ENCODE measurements at places on chromosomes 5 and 9.

DNA sequence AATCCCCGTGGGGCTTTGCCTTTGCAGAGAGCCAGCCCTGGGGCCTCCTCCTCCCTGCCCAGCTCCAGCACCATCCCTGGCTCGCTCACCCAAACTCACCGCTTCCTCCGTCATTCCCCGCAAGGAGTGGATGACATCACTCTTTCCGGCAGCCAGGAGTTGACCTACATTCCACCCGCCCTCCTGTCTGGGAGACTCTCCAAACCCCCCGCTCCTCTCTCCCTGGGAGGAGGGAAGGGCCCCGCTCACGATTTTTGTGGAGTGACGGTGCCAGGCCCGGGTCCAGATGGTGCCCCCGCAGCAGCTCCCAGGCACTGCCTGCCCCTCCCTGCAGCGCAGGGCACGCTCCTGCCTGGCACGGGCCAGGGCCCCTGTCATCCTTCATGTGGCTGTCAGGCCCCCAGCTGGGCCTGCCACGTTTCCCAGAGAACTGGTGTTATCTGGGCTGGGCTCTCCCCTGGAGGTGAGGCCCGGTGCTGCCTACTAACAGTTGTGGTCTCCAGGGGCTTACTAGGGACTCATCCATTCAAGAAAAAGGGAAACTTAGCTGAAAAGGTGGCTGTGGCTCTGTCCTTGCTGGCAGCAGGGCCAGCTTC lies 52.3 kb downstream of the NTNG2 start:
- no peak for DNase-seq

DNA sequence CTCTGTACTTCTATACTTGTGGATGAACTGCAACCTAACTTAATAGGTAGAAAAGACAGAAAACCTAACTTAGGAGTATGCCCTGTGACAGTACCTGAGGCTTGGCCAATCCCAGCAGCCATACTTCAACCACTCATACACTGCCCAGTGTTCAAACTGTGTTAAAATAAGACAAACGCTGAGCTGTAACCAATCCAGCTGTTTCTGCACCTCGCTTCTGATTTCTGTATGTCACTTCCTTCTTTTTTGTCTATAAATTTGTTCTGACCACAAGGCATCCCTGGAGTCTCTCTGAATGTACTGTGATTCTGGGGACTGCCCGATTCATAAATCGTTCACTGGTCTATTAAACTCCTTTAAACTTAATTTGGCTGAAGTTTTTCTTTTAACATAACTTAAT lies 41.4 kb downstream of the AUH start:
- DNase-seq: peak; percentile 59

DNA sequence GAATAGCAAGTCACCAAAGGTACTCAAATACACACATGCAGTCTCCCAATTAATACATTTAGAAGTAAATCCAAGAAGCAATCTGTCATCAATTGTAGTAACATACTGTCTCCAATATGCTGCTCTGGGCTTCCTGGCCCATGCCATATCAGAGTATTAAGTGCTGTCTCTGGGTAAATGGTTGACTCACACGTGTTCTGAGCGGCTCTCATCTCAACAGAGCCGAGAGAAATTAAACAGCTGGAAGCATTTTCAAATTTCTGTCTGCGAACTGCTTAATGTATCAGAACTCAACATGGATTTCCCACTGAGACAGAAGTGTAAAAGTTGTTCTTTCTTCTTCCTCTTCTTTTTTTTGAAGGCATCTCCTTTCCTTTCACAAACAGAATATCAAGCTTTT lies 247.3 kb upstream of the TAS2R1 start:
- no peak for DNase-seq

DNA sequence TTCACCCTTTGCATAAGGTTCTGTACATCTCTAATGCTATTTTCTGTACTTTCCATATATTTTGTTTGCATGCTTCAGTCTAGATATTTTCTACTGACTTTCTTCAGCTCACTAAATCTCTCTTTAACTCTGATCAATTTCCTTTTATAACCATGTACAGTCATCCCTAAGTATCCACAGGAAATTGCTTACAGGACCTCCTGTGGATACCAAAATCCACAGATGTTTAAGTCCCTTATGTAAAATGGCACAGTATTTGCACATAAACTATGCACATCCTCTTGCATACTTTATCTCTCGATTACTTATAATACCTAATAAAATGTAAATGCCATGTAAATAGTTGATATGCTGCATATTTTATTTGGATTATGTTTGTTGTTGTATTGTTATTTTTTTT lies 442.1 kb downstream of the TLE4 start:
- no peak for DNase-seq

- no peak for DNase-seq
These were observed 181.9 kb upstream of the TBCA start for GRCh38 chr5:77957931-77958521.

- no peak for DNase-seq
These were observed 7.6 kb downstream of the TMEM174 start for GRCh38 chr5:73180566-73180965.

DNA sequence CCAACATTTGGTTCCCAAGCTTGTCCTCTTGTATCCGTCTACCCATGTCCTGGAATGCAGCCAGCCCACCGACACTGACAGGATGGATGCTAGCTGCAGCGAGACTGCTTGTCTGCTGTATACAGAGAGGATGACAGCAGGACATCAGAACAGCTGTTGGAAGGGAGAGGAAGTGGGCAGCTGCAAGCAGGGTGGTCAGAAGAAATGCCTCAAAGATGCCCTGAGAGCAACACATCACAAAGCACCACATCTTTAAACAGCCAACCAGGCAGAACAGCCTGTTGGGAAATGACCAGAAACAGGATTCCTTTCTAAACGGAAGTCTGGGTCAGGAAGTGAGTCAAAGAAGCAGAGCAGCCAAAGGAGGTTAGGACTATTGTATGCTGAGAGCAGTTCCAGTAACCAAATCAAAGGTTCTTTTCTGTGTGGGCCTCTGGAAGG lies 219.1 kb downstream of the NDUFS4 start:
- peak; percentile 72 for DNase-seq

DNA sequence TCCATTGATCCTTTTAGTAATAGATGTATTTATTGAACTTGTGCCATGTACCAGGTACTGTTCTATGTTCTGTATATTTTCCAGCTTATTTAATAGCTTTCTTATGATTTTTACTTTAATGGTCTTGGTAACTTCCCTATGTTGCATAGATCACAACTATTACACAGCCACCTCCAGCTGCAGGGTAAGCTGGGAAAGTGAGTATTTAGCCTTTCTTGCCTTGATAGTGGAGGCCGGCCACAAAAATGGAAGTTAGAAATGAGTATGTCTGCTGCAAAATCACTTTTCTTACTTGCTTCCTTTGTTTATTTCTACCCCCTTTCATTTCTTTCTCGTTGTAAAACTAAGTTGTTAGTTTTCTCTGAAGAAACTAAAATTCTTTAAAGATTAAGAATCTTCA lies 43.1 kb upstream of the ANKDD1B start:
- no peak for DNase-seq

DNA sequence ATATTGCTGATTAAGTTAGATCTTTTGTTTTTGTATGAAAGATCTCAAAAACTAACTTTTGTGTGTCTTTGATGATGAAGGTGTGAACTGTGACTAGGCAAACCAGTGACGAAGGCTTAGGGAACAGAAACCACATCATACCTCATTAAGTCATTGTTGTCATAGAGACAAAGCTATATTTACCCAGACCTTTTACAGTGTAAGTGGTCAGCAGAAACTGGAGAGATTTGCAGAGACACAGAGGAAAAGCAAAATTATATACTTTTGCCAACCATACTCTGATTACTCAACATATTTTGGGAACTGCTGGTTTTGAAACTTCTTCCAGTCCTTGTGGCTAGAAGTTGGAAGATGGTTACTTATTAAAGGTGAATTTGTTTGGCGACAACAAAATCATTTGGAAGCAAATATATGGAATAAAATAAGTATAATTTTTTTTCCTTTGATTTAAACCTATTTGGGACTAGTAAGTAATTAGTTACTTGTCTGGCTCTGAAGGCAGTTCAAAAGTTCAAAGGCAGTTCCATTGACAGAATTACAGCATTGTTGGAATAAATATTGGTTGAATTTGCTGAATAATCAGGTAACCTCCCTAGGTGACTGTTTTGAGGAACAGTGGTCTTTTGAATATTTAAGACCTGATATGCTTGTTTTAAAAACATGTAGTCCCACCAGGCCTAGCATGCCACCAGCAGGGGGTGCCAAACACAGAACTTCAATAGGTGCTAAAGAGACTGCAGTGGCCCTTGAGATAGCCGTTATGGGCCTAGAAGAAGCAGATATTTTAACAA lies 103.8 kb downstream of the RPS23 start:
- peak; percentile 67 for DNase-seq

DNA sequence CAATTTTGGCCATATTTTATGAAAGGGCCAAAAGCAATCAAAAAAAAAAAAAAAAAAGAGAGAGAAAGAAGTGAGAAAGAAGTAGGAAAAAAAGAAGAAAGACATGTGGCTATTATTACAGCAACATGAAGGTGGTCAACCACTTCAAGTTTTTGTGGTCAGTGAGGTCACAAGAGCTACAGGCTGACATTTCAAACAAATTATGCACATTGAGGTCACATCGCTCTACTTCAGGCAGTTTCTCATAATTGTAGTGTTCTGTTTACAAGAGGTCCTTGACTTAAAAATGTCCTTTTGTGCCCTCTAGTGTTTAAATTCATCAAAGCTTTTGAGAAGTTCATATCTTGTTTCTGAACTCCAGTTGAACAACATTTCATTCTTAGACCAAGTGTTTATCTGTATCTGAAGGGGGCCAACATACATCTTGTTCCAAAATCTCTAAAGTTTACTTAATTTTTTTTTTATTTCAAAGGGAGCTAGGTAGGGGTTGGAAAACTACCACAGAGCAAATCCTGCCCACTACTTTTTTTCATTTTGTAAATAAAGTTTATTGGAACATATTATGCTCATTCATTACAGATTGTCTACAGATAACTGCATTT lies 513.1 kb downstream of the PDE4D start:
- peak; percentile 90 for DNase-seq

DNA sequence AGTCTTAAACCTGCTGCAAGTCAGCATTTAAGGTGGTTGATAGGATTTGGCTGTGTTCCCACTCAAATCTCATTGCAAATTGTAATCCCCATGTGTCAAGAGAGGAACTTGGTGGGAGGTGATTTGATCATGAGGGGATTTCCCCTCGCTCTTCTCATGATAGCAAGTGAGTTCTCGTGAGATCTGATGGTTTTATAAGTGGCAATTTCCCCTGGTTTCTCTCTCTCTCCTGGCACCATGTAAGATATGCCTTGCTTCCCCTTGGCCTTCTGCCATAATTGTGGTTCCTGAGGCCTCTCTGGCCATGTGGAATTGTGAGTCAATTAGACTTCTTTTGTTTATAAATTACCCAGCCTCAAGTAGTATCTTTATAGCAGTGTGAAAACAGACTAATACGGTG lies 84.3 kb upstream of the SMC2 start:
- DNase-seq: peak; percentile 44

DNA sequence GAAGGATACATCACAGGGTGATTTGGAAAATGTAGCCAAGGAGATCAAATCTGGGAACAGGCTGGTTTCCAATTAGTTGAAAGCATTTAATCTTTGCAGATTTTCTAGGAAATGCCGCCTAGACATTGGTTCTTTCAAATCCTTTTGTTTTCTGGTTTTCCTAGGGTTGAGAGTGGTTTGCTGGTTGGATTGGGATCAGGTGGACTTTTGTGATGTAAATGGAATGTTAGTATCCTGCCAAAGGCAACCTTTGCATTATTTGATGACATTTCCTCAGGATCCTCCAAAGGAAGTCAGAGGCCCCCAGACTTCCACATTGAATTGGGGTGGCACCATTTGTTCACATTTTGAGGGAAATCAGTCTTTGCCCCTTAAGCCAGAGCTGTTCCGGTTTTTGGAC lies 245.5 kb upstream of the RPS23 start:
- DNase-seq: no peak

GRCh38 chr5:175025077-175025476 lies 300.7 kb downstream of the MSX2 start:
- DNase-seq: no peak

- DNase-seq: no peak
These were observed 50.7 kb upstream of the ARRDC3 start for GRCh38 chr5:91433861-91434260.
